ENCODE measurements at places on chromosomes 13 and 19.
A peak's percentile ranks its signal among the peaks of the same experiment; 100 is the strongest.

GRCh38 chr13:58476206-58476918 lies 844.8 kb downstream of the PCDH17 start:
- no peak overlapping the region for H3K4me3 ChIP-seq
- no peaks in the 10 kb centered on the region for H3K36me3 ChIP-seq
- DNase-seq = no peak
- no peaks in the 10 kb centered on the region for H3K27me3 ChIP-seq
- H3K4me1 ChIP-seq = peaks cover 5% of the 10 kb centered on the region

DNA sequence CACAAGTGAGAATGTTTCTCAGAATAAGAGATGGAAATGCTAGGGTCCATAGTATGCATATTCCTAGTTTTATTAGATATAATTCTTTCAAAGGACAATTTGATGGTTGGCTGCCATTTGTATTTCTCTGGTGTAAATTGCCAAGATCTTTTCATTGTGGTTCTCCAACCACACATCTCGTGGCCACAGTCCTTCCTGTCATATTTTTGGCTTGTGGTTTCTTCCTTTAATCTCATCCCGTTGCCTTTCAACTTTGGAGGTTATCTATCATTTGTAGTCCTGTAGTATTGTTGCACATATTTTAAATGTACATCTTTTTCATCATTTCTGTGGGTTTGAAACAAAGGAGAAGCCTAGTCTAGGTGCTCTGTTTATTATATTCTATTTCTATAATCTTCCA lies 61.2 kb downstream of the WASF3 start:
- H3K36me3 ChIP-seq = peaks cover 26% of the 10 kb centered on the region
- no peak for DNase-seq
- no peak overlapping the region for H3K4me3 ChIP-seq
- no peak overlapping the region for H3K27ac ChIP-seq
- H3K4me1 ChIP-seq = no peaks in the 10 kb centered on the region

DNA sequence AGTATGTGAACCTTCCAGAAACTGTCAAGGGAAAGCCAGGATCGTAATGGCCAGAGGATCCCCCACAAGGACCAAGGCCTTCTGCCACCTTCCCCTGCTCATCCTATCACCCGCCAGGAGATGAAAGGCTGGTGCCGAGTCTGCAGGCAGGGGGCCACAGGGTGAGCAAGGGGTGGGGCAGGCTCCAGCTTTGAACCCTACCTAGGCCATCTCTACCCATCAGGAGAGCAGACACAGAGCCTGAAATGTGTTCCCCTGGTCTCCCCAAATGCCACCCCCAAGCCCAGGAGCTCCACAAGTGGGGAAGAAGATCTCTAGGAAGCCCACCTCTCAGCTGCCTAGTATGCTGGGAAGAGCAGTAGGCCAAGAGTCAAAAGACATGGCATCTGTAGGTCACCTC lies 95.1 kb downstream of the KCTD15 start:
- no peaks in the 10 kb centered on the region for H3K4me1 ChIP-seq
- peaks cover 17% of the 10 kb centered on the region for H3K27me3 ChIP-seq
- H3K4me3 ChIP-seq = no peak overlapping the region
- H3K27ac ChIP-seq = no peak overlapping the region

DNA sequence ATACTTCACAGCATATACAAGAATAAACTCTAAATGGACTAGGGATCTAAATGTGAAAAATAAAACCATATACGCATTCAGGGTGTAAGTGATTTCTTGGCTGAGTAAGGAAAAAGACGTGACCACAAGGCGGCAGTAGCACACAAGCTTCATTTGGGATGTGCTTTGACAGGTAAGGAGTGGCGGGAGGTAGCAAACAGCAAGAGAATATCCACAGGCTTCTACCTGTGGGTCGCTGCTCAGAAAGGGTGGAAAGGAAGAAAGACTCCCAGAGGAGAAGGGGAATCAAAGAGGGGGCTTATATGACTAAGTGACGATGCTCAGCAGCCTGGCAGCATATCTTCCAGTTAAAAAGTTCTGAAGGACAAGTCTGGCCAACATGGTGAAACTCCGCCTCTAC lies 2.5 kb upstream of the ZNF121 start:
- H3K36me3 ChIP-seq = peaks cover 6% of the 10 kb centered on the region
- H3K4me1 ChIP-seq = peaks cover 5% of the 10 kb centered on the region
- peaks cover 26% of the 10 kb centered on the region for H3K27me3 ChIP-seq
- H3K27ac ChIP-seq = no peak overlapping the region

DNA sequence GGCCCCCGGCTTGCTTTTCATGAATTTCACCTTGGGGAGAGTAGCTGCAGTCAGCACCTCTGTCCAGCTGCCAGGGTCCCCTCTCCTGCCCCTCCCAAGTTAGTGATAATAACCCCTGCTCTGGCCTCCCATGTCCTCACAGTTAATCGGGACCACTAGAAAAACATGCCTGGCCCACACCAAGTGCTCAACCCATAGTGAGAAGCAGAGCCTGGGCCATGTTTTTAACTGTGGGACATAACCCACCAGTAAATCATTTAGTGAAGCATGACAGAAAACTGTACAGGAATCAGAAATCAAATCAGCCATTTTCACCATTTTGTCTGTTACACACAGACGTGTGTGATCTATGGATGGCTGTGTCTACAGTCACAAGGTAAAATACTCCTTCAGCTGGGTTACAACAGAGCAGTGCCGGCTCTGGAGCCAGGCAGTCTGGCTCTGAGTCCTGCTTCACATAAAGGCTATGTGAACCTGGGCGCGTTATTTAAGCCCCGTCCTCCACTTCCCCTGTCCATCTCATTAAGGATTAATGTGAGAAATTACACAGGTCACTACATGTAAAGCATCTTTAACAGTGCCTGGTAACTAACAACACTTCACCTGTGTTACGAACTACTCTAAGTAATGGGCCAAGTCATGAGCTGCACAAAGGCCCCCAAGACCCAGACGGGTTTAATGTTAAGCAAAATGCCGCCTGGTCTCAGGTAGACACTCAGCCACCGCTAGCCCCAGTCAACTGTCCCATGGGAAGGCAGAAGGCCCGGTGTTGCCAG lies 7.6 kb upstream of the ECH1 start:
- peak overlapping the region; percentile 90 for H3K27ac ChIP-seq
- no peaks in the 10 kb centered on the region for H3K27me3 ChIP-seq
- peaks cover 30% of the 10 kb centered on the region for H3K4me1 ChIP-seq
- H3K36me3 ChIP-seq = peaks cover 46% of the 10 kb centered on the region

- H3K27me3 ChIP-seq = no peaks in the 10 kb centered on the region
- peaks cover 27% of the 10 kb centered on the region for H3K4me1 ChIP-seq
- peak overlapping the region; percentile 97 for H3K4me3 ChIP-seq
These were observed 689 bp downstream of the ING1 start for GRCh38 chr13:110713981-110714796.

DNA sequence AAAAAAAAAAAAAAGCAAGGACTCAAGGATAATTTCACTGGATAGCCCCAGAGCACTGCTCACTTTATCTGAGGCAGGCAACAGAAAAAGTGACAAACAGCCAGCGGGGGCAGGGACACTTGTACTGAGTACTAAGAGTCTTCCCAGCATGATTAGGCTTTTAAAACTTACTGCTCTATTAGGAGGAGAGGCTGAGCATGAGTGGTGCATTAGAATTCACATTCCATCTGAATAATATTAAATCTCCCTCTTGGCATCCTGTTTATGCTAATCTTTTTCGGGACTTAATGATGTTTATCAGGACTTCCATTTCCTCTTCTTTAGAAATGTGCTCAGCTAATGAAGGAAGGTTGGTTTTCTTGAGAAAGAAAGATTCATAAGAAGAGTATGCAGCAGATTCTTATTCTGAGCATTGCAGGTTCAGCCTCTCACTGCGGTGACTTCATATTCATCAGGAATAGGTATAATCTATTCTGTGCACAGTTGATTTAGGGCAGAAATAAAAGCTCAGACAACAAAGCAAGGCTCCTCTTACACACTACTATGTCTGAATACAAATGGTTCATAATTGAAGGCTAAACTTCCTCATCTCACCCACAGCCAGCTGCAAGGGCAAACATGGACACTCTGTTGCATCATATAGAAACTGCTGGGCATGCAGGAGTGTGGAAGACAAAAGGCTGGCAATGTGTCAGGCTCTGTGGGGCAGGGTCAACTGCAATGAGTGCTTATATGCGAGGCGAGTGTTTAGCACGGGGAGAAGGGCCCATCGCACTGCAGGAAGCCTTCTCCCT lies 107.0 kb downstream of the KL start:
- H3K4me1 ChIP-seq = peaks cover 63% of the 10 kb centered on the region
- H3K27me3 ChIP-seq = no peaks in the 10 kb centered on the region
- peaks cover 13% of the 10 kb centered on the region for H3K36me3 ChIP-seq
- H3K27ac ChIP-seq = peak overlapping the region; percentile 45
- H3K4me3 ChIP-seq = no peak overlapping the region

GRCh38 chr19:7969555-7969939 lies 26.1 kb upstream of the TIMM44 start:
- peak overlapping the region; percentile 25 for H3K27ac ChIP-seq
- DNase-seq = no peak
- H3K36me3 ChIP-seq = peaks cover 36% of the 10 kb centered on the region
- no peak overlapping the region for H3K4me3 ChIP-seq
- peaks cover 5% of the 10 kb centered on the region for H3K4me1 ChIP-seq
- no peaks in the 10 kb centered on the region for H3K27me3 ChIP-seq

- H3K27ac ChIP-seq = no peak overlapping the region
- no peaks in the 10 kb centered on the region for H3K36me3 ChIP-seq
- no peak overlapping the region for H3K4me3 ChIP-seq
- H3K27me3 ChIP-seq = peaks cover 8% of the 10 kb centered on the region
- DNase-seq = no peak
These were observed 9.6 kb upstream of the ZC3H13 start for GRCh38 chr13:46062185-46062584.

GRCh38 chr19:39532233-39533002 lies at the start of gene EID2B:
Gene EID2B (minus strand): TSS chr19:39532852. CDS start chr19:39532802, 50 bp downstream.
- peaks cover 14% of the 10 kb centered on the region for H3K4me1 ChIP-seq
- no peaks in the 10 kb centered on the region for H3K27me3 ChIP-seq
- peak within 1 kb of the TSS; percentile 92 for H3K27ac ChIP-seq
- H3K4me3 ChIP-seq = peak within 1 kb of the TSS; percentile 92
- H3K36me3 ChIP-seq = peaks cover 6% of the 10 kb centered on the region

DNA sequence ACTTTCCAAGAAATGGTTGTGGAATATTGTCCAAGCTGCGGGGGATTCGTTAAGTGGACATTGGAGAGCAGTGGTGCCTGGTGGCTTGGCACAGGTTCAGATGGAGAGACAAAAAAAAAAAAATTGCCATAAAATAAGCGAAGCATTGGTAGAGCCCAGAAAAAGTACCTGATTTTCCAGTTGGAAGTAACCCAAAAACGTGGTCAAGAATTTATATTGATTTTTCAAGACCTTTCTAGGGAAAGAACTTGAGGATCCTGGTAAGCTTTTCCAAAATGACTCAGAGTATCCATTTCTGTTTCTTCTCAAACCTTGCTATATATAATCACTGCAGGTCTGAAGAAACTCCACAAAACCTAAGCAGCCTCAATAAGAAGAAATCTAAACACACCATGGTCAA lies 94.6 kb downstream of the ING1 start:
- peaks cover 9% of the 10 kb centered on the region for H3K27me3 ChIP-seq
- DNase-seq = no peak
- H3K36me3 ChIP-seq = no peaks in the 10 kb centered on the region
- H3K4me1 ChIP-seq = no peaks in the 10 kb centered on the region
- no peak overlapping the region for H3K4me3 ChIP-seq
- H3K27ac ChIP-seq = no peak overlapping the region

GRCh38 chr19:1089891-1090290 lies 5.3 kb downstream of the POLR2E start:
- peaks cover 13% of the 10 kb centered on the region for H3K4me1 ChIP-seq
- DNase-seq = no peak
- H3K4me3 ChIP-seq = no peak overlapping the region
- no peak overlapping the region for H3K27ac ChIP-seq

- H3K27me3 ChIP-seq = peaks cover 73% of the 10 kb centered on the region
- peak overlapping the region; percentile 53 for H3K4me3 ChIP-seq
- peaks cover 19% of the 10 kb centered on the region for H3K4me1 ChIP-seq
- DNase-seq = no peak
- no peak overlapping the region for H3K27ac ChIP-seq
- no peaks in the 10 kb centered on the region for H3K36me3 ChIP-seq
These were observed 366 bp upstream of the KL start for GRCh38 chr13:33015791-33016323.

DNA sequence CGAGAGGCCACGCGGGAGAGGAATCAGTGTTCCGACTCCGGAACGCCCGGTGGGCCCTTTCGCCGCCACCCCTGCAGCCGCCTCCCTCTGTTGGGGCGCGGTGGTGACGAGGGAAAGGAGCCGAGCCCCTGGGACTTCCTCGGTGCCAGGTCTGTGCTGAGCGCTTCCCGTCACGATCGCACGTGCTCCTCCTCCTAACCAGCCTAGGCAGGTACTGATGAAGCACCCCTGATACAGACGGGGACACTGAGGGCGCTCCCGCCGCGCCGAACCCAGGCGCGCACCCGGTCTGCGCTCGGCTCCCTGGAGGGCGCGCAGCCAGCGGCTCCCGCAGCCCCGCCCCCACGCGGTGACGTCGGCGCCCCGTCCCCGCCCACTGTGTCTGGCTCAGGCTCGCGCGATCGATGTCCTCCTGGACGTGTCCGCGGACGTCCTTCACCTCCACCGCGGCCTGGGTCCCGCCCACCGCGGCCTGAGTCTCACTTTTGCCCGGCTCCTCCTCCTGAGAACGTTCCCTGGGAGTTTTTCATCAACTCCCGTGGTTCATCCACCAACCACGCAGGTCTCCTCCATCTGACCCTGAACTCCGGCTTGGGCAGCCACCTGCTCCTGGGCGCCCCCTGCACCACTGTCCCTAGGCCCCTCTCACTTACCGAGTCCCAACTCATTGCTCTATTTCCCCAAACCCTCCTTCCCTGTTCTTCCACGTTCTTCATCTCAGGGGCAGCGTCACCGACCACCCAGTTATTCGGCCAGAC lies 2.6 kb upstream of the KLK15 start:
- DNase-seq = peak; percentile 91
- peak overlapping the region; percentile 50 for H3K27ac ChIP-seq
- peaks cover 54% of the 10 kb centered on the region for H3K27me3 ChIP-seq
- H3K4me1 ChIP-seq = peaks cover 10% of the 10 kb centered on the region
- peak overlapping the region; percentile 76 for H3K4me3 ChIP-seq

DNA sequence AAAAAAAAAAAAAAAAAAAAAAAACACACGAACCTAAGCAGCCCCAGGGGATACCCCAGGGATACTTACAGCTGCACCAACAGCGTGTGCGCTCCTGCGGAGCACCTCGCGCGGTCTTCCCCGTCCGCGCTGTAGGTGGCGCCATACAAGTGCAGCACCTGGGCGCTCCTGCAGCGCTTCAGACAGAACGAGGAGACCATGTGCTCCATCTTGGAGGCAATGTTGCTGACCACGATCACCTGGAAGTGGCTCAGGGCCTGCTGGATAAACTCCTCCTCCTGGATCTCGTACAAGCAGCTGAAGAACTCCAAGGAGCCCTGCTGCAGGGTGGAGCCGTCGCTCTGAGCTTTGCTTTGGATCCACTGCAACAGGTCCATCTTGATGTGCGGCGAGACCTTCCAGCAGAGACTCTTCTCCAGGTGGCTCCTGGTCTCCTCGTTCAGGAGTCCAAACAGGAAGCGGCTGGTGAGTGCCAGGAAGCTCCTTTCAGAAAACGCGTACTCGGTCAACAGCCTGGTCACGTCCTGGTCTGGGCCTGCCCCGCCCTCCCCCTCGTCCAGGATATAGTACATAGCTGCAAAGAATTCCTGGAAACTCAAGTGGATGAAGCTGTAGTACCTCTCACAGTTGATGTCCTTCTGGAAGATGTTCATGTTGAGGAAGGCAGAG lies 14.5 kb downstream of the NLRP12 start:
- H3K4me3 ChIP-seq = no peak overlapping the region
- no peak overlapping the region for H3K27ac ChIP-seq
- DNase-seq = no peak
- H3K4me1 ChIP-seq = no peaks in the 10 kb centered on the region
- no peaks in the 10 kb centered on the region for H3K36me3 ChIP-seq
